ENCODE measurements at places on chromosomes 11 and 22. TPM values are rescaled to one million over a fixed set of nuclear protein-coding genes. Genes with fewer than 3 reads are reported as not detected.

ADAMTS15 gene
- 0.07 TPM for polyA plus RNA-seq

F2 gene
- polyA plus RNA-seq, result not detected

VSIG2 gene
- not detected for polyA plus RNA-seq

ART1 gene
- polyA plus RNA-seq, result not detected

MOGAT2 gene
- not detected for polyA plus RNA-seq

SLC2A11 gene
- 8.0 TPM for polyA plus RNA-seq

CCDC87 gene
- polyA plus RNA-seq, result not detected

PLEKHA7 gene
- 0.27 TPM for polyA plus RNA-seq

SEPTIN3 gene
- 45.8 TPM for polyA plus RNA-seq

OR4D10 gene
- not detected for polyA plus RNA-seq

CRYBA4 gene
- not detected for polyA plus RNA-seq

BRD1 gene
- polyA plus RNA-seq, result 3.0 TPM

CST6 gene
- polyA plus RNA-seq, result not detected

SMTN gene
- polyA plus RNA-seq, result 8.9 TPM

UCP2 gene
- polyA plus RNA-seq, result not detected

GPHA2 gene
- not detected for polyA plus RNA-seq

TMPRSS6 gene
- not detected for polyA plus RNA-seq
